HFFc6 (cell line): ENCODE measurements at places on chromosomes 4 and X. TPM values are rescaled to one million over a fixed set of nuclear protein-coding genes. Genes with fewer than 3 reads are reported as not detected.

- no peak for DNase-seq
These were observed 498.0 kb upstream of the BOD1L1 start for GRCh38 chr4:14125375-14126129.

DNA sequence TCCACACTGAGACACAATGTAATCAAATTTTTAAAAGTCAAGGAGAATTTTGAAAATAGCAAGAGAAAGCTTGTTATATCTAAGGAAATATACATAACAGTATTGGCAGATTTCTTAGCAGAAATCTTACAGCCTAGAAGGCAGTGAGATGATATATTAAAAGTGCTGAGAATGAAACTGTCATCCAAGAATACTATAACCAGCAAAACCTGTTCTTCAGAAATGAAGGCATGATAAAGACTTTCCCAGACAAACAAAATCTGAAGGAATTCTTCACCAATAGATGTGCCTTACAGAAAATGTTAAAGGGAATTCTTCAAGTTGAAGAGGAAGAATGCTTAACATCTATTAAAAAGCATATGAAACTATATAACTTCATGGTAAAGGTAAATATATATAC, 73.6 kb downstream of the CPEB2 start:
- DNase-seq: no peak

GRCh38 chr4:48787056-48787455, 7.0 kb upstream of the FRYL start:
- no peak for DNase-seq

- DNase-seq: no peak
These were observed 40.7 kb downstream of the KLHL2 start for GRCh38 chr4:165248102-165248501.

GRCh38 chr4:183636923-183637322, 22.1 kb downstream of the RWDD4 start:
- DNase-seq: no peak

- no peak for DNase-seq
These were observed 21.6 kb downstream of the AIMP1 start for GRCh38 chr4:106337916-106338315.

DNA sequence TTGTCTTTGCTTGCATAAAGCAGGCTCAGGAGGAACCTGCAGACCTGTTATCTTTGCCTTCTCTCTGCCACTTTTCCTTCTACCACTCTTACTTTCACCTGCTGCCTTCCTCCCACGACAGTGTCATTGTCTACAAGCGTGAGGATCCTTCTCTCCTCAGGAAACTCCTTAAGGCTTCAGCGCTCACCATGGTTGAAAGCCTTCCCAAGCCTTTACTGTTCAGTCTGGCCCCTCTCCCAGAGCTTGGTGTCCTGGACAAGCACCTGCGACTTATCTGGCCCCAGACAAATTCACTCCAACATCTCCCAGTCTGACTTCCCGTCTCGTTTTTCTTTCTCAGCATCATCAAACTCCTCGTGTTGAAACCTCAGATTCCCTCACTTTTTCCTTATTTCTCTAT, 31.0 kb downstream of the CC2D2A start:
- no peak for DNase-seq

- DNase-seq: no peak
These were observed 5.7 kb downstream of the RPL34 start for GRCh38 chr4:108626056-108626455.

- DNase-seq: peak; percentile 61
These were observed 19.5 kb downstream of the CNGA2 start for GRCh38 chrX:151754047-151754429.

DNA sequence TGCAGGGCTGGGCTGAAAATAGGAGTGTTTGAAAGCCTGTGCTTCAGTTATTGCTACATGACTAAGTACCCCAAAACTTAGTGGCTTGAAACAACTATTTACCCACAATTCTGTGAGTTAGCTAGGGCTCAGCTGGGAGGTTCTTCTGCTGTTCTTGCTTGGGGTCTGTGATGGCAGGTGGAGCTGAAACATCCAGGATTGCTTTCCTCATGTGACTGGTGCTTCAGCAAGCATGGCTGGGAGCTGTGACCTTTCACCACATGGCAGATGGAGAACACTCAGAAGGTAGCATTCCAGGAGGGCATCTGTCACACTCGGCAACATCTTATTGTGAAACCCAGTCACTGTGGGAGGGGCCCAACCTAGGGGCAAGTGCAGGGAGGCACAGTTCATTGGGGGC, 57.0 kb upstream of the TBC1D14 start:
- no peak for DNase-seq

DNA sequence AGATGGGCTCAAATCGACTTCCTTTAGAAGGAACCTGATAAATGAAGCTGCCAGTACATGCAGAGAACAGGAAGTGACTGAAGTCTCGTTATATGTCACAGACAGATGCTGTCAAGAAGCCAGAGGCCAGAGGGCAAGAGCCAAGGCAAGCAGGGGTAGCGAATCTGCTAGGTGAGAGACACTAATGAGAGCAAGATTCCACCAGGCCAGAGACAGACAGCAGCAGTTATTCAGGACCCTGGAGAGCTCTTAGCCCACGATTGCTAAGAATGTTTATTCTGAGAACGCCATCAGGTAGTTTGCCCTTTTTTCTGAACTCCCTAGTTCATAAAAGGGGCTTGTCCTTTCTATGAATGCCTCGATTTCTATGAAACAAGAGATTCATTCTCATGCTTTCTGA, 73.7 kb downstream of the BEND2 start:
- no peak for DNase-seq

- no peak for DNase-seq
These were observed 196.0 kb upstream of the DCAF8L1 start for GRCh38 chrX:28177202-28177601.

GRCh38 chr4:166518776-166519175, 645.7 kb downstream of the TLL1 start:
- DNase-seq: no peak

DNA sequence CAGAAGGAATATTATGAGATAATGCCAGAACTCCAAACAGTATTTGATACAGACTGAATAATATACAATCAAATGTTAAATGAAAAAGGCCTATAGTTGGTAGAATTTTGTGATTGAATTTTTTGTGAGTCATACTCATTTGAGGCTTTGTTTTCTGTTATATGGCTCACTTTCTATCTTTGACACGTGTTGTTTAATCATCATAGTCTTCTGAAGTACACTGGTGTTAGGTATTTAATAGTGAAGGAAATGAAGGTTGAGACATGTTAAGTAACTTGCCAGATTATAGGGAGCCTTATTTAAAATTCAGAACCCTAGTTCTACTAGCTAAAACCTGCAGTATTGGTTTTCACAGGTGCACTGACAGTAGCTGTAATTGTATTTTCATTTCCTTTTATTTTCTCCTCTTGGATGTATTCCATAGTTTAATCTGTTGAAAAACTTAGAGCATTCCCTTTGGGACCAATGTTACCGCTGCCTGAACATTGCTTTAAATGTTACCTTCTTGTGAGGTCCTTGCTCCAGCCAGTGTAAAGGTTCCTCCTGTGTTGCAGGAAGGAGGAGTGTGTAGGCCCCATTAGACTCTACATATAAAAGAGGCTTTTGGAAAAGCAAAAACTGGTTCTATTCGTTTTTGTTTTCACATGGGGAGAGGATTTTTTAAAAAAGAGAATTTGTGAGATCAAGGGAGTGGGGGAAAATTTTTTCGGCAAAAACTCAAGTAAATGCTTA, 224.1 kb downstream of the ARHGAP10 start:
- no peak for DNase-seq

- peak; percentile 10 for DNase-seq
These were observed 166.7 kb upstream of the RPS6KA3 start for GRCh38 chrX:20433388-20433775.

DNA sequence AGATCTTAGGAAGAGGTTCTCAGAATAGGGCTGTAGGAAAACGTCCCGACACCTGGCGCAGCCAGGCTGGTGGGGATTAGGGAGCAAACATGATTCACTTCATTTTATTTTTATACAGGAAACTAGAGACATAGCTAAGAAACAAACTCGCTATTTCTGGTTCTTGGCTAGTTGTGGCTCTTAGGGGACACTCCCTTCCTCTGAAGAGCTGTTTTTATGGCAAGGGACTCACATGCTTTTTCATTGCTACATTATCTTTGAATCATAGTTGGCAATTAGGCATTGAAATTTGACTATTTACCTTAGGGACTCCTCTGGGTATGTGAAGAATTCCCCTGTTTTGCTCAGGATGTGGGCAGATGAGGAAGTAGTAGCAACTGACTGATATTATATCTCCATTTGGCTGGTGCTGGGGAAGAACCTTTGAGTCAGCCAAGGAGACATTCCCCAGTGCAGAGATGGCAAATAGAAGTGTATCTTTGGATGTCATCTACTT, 174.5 kb downstream of the SMIM20 start:
- peak; percentile 79 for DNase-seq

Gene PLRG1
- total RNA-seq: 88.5 and 93.8 TPM in 2 replicates

Gene MAGEA9
- not detected in 2 replicates for total RNA-seq

Gene TCEAL6
- not detected in 2 replicates for total RNA-seq

Gene AFAP1
- 108 to 115 TPM (median 112 TPM) in 3 replicates for total RNA-seq

Gene MAGEA4
- not detected in 2 replicates for total RNA-seq

Gene JCHAIN
- total RNA-seq: 0.15 to 1.0 TPM (median 0.69 TPM) in 3 replicates

Gene BRCC3
- total RNA-seq: 25.5 to 28.1 TPM (median 26.0 TPM) in 3 replicates

Gene GAGE13
- not detected in 3 replicates for total RNA-seq

Gene CNGA1
- not detected in 3 replicates for total RNA-seq

Gene SOWAHB
- total RNA-seq: 0.12 TPM in 2 of 3 replicates, not detected in the other

Gene CENPVL1
- not detected in 3 replicates for total RNA-seq

Gene CLDN2
- not detected in 2 replicates for total RNA-seq
